SJSA1 (cell line): ENCODE measurements at places on chromosomes 4 and X.

DNA sequence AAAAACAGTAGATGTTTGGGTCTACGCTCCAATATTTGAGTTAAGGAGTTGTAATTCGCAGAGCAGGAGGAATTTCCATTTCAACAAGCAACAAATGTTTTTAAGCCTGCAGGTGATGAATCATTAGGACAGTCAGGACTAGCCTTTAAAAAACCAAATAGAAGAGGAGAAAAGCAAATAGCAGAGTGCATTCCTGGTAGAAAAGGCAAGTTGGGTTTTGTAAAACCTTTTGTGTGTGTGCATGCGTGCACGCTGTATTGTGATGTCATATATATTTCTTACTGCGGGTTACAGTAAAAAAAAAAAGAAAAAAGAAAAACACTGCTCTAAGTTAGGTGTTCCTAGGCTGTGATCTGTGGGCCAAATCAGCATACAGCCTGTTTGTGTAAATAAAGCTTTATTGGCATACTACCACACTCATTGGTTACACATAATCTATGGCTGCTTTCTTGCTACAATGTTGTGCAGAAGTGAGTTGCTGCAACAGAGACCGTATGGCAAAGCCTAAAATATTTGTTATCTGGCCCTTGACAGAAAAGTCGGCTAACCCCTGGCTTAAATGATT, 135.6 kb downstream of the MID1 start:
- peak; percentile 63 for DNase-seq

GRCh38 chr4:38114386-38115150, 154.4 kb downstream of the PTTG2 start:
- no peak for DNase-seq

DNA sequence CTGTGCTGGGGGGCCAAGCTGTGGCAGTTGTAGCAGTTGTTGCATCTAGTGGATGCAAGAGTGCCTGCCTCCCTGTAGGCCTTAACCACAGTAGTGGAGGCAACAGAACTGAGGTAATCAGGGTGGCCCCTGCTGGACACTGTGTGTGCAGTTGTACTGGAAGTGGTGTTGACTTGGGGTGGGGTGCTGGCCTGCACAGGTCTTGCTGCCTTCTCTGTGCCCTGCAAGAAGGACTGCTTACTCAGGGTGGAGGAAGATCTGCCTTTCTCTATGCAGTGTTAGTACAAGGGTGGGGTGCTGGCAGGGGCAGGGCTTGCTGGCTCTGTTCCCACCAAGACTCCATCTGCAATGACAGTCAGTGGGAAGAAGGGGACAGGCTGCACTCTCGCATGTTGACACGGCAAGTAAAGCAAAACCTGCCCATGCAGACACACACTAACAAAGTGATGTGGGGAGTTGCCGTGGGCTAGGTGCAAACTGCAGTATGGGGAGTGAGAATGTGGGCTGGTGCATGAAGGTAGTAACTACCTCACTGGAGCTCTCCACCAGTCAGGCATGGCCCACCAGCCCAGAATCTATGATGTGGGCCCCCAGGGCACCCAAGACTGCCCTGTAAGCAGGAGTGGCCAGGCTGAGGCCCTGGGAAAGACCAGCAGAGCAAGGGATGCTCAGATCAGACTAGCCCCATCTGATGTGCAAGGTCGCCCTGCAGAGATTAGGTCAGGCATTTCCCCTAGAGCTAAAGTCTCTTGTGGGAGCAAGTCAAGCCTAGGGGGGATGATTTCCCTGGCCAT, 594.9 kb downstream of the TECRL start:
- no peak for DNase-seq

- no peak for DNase-seq
Observed at GRCh38 chr4:152220201-152220666, 315.7 kb downstream of the FBXW7 start.

DNA sequence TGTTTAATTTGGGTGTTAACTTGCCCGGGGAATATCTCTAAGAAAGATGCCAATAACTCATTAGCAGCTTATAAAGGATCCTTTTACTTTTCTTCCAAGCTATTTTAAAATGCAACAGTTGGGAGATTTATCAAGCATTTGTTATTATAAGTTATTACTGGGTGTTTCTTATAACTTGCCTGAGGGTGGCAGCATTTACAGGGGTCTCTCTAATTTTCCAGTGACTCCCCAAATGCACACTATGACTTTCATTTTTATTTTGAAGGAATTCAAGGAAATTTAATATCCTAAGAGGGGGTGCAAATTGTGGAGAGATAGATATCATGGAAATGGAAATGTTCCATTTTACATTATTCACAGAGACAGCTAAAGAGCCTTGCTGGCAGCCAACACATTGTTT, 138.0 kb downstream of the PDGFRA start:
- DNase-seq = no peak

GRCh38 chrX:71102292-71102691, 4.2 kb downstream of the CXorf65 start:
- DNase-seq = no peak

- DNase-seq = peak; percentile 5
Observed at GRCh38 chrX:151359931-151360871, 36.8 kb upstream of the VMA21 start.

DNA sequence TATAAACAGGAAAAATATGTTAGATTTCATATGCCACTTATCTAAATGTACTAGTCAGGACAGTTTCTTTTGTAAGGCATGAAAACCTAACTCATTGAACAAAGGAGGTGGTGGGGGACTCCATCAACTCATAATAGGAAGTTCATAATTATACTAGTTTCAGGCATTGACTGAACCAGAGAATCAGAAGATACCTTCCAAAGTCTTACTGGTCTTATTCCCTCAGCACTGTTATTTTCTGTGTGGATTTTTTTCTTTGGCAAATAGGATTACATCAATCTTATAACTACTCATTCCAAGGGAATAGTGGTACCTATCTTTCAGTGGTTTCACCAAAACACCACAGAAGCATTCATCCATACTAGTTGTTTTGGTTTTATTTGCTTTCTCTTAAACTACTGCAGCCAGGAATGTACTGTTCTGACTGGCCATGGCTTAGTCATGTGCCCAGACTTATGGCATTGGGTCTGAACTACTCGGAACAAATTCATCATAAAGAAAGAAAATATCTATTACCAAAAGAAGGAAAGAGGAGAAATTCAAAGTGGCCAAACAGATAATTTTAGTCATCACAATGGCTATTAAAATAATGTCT, 273.9 kb downstream of the ARAP2 start:
- DNase-seq = no peak

GRCh38 chrX:68878977-68879645, 50.3 kb downstream of the EFNB1 start:
- DNase-seq = no peak

GRCh38 chr4:35250331-35250730, 994.0 kb downstream of the ARAP2 start:
- DNase-seq = no peak

DNA sequence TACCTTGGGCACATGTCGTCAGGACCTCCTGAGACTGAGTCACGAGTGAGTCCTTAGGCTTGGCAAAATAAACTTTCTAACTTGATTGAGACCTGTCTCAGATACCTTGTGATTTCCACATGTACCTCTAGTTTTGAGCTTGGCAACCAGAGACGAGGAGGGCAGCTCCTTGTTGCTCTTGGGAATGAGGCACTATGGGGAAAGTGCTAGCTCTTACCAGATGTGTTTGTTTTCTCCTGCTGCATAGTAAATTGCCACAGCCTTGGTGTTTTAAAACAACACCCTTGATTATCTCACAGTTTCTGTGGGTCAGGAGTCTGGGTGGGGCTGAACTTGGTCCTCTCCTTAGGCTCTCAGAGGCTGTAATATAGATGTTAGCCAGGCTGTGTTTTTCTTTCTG, 59.1 kb upstream of the MAML3 start:
- no peak for DNase-seq

GRCh38 chr4:43374216-43374751, 481.8 kb downstream of the GRXCR1 start:
- no peak for DNase-seq

DNA sequence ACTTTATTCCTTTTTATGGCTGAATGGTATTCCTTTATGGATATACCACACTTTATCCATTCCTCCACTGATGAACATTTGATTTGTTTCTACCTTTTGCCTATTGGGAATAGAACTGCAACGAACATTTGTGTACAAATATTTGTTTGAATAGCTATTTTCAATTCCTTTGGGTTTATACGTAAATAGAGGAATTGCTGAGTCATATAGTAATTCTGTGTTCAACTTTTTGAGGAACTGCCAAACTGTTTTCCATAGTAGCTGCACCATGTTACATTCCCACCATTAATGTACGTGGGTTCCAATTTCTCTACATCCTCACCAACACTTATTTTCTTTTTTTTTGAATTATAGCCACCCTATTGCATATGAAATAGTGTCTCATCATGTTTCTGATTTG, 156.5 kb upstream of the ATP6AP2 start:
- DNase-seq = no peak

DNA sequence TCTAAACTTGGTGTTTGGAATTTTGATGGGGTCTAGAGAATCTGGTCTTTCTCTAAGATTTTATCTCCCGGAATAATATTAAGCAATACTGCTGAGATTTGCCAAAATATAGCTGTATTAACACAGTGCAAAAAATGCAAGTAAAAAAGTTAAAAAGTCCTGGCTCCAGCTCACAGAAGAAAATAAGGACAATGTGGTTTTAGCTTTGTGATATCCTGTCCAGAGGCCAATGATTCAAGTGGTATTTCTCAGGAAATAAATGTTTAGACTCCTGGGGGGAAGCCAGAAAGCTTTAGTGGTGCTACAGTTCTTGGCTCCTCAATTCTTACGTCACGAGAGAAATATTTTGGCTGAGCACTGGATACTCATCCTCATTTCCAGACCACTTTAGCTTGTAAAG, 40.9 kb upstream of the IL13RA2 start:
- no peak for DNase-seq

GRCh38 chr4:7917669-7918068, 22.0 kb downstream of the AFAP1 start:
- DNase-seq = no peak

DNA sequence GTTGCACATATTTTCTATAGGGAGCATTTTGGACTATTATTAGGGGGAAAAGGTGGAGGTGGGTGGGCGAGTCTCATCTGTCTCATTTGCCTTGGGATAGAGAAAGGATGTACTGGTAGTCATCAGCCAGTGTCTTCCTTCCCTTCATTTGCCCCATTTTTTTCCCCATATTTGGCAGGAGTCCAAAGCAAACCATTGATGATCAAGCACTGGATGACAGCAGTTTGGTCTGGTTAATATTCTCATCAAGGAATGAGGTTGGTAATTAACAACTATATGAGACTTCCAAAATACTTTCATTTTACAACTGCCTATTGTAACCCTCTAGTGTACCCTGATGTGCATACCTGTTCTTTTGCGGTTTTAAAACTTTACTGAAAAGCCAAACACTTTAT, 22.6 kb upstream of the IGFBP7 start:
- DNase-seq = no peak

- DNase-seq = no peak
Observed at GRCh38 chrX:24207826-24208225, 58.3 kb downstream of the ZFX start.

DNA sequence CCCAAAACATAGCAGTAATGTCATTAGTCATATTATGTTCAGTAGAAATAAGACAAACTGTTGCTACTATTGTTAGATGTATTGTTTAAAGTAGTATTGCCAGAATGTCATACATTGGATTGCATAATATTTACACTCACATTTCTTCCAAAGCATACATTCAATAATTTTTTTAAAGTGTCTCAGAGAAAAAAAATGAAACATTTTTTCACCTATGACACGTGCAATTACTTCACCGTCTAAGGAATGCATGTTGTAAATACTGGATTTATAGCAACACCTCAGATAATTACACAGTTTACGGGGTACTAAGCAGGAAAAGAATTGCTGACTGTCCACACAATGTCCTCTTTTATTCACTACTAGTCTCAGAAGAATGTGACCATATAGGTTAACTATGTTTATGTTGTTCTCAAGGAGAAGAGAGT, 162.1 kb downstream of the PCDH18 start:
- no peak for DNase-seq

DNA sequence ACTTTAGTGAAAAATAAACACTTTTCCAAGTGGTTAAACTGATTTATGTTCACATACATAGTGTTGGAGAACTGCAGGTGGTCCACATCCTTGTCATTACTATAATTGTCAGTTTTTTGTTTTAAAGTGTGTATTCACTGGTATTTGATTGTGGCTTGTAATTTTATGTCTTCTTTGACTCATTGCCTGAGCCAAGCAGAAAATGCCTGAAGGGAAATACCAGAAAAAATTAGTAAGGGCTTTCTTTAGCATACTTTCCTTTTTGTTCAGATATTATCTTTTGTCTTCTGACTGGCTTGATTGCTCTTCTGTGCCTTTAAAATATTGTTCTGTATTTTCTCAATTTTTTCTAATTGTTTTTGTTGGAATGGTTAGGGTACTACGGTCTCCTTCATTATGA, 981.3 kb downstream of the C4orf33 start:
- DNase-seq = peak; percentile 37

DNA sequence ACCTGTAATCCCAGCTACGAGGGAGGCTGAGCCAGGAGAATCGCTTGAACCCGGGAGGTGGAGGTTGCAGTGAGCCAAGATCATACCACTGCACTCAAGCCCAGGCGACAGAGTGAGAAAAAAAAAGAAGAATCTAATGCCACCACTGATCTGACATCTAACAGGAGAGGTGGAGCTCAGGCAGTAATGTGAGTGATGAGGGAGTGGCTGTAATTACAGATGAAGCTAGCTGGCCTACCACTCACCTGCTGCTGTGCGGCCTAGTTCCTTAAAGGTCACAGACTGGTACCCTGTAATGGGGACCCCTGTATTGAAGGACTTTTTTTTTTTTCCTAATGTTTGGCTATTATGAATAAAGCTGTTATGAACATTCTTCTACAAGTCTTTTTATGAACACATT, 25.3 kb upstream of the GABRE start:
- DNase-seq = no peak

- no peak for DNase-seq
Observed at GRCh38 chr4:84740057-84740456, 157.1 kb downstream of the CDS1 start.

DNA sequence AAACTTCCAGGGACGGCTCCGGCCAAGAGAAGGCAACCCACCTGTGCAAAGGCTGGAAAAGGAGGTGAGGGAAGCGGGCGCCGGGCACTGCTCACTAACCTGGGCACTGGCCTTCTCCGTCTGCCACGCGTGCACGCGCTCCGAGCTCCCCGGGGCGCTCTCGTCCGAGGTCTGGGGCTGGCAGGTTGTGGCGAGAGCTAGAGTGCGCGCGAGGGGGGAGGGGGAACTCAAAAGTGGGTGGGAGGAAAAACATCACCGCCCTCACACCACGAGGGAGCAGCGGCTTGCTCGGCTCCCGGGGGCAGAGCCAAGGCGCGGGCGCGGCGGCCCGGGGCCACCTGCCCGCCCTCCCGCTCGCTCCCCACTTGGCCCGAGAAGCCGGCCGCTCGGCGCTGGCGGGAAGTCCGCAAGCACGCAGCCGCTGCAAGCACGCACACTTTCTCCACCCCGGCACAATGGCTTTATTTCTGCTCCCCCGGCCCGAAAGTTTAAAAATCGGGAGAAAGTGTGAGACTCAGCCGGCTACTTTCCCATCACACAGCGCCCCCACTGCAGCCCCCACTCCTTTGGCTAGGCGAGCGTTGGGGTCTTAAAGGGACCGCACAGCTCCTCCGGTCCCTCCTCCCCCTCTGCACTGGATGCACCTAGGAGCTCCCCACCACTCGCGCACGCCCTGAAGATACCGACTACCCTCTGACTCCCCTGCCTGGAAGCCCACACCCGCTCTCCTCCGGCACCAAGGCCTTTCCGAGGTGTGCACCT, at the start of gene CHRDL1:
Gene CHRDL1, minus strand, starts transcription at position 173 of the 762 bp plus-strand sequence. CDS start 3,636 bp downstream, outside the sequence.
- no peak for DNase-seq

- DNase-seq = no peak
Observed at GRCh38 chrX:12702509-12703091, 88.6 kb upstream of the PRPS2 start.

- DNase-seq = no peak
Observed at GRCh38 chr4:168118116-168118655, 25.8 kb downstream of the ANXA10 start.
